Activated T-helper 9 cell treated with anti-CD3 and anti-CD28 coated beads, Interleukin-2, amount 50 U/mL, for 16 hours (primary cell): ENCODE measurements at places on chromosomes 11 and 22.

GRCh38 chr22:22716136-22716665, 71.8 kb downstream of the GGTLC2 start:
- DNase-seq: no peak

- DNase-seq: no peak
Measured at GRCh38 chr11:66221012-66221411, 47.4 kb upstream of the RAB1B start.

- no peak for DNase-seq
Measured at GRCh38 chr22:20062043-20062765, 17.8 kb upstream of the DGCR8 start.

- no peak for DNase-seq
Measured at GRCh38 chr11:4916581-4916980, 2.6 kb downstream of the OR51G2 start.

GRCh38 chr11:122345586-122345985, 229.6 kb upstream of the BLID start:
- DNase-seq: no peak

DNA sequence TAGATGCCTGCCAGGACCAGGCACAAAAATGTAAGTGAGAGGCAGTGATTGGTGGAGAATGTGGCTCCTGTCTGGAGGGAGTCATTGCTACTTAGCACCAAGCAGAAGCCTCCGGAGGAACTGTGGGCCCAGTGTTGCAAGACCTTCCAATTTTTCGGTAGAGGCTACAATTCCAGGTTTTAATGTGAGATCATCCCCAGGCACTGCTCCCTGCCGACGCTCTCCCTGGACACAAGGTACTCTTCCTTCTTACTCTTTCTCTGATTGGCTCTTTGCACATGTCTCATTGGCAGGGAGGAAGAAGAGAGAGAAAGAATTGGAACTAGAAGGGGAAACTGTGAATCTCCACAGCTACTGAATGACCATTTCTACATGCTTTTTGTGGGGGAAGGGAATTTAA, 53.7 kb upstream of the EP300 start:
- no peak for DNase-seq

- no peak for DNase-seq
Measured at GRCh38 chr11:47393163-47394049, 15.0 kb upstream of the SLC39A13 start.

GRCh38 chr11:35192347-35192746, 53.4 kb downstream of the CD44 start:
- DNase-seq: no peak

DNA sequence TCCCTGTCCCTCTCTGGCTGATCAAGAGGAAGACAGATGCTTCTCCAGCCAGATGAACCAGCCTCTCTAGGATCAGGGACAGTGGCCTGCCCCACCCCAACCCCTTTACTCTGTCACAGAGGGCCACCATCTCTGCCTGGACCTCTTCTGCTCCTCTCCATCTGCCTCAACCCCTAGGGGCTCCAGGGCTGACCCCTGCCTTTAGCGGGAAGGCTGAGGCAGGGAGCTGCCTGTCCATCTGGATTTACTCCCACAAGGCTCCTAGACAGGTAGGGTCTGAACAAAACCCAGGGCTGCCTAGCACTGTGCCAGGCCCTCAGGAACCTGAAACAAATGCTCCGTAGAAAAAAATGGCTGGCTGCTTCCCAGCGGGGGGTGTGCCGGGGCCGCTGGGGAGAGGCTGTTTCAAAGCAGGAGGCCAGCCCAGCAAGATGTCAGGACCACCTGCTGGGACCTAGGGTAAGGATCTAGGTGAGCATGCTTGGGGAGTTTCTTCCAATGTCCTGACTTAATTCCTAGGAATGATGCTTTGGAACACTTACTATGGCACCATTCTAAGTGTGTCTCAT, 3.2 kb downstream of the CHST1 start:
- DNase-seq: no peak

GRCh38 chr11:1778141-1778911, 14.6 kb upstream of the CTSD start:
- no peak for DNase-seq

DNA sequence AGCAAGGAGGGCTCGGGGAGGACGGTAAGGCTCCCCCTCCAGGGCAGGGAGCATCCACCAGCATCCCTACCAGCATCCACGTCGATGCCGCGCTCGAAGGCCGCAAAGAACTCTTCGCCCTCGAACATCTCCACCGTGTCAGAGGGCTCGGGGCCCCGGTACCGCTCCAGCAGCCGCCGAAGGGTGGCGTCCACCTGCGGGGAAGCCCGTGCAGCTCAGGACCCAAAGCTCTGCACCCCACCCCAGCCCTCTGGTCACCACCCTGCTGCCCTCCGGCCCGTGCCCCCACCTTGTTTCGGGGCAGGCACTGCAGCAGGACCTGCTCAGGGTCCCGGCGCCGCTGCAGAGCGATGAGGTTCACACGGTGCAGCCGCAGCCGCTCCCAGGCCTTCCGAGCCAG, 2.4 kb upstream of the SLC25A22 start:
- no peak for DNase-seq

GRCh38 chr11:101306721-101307120, 177.1 kb upstream of the PGR start:
- no peak for DNase-seq

GRCh38 chr11:120137187-120137610, 714 bp downstream of the TRIM29 start:
- no peak for DNase-seq
